ENCODE measurements at places on chromosomes 3 and 15.

DNA sequence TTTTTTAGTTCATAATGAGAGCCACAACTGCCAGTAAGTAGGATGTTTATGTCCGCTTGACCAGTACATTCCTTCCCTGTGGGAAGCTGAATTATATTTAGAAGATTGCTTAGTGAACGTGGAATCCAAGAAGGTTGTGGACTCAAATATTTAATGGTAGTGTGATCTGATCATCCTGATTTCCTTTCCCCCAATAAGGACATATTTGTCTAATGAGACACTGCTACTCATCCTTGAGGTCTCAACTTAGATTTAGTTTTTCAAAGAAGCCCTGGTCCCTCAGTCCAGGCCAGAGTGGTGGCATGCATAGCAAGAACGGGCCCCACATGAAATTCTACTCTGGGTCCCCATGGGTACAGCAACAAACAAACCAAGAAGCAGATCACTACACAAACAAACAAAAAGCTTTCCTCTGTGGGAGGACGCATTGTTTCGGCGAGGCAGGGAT lies 60.8 kb downstream of the USP13 start:
- DNase-seq: no peak

GRCh38 chr3:42371776-42372175 lies 38.6 kb downstream of the LYZL4 start:
- DNase-seq: no peak

DNA sequence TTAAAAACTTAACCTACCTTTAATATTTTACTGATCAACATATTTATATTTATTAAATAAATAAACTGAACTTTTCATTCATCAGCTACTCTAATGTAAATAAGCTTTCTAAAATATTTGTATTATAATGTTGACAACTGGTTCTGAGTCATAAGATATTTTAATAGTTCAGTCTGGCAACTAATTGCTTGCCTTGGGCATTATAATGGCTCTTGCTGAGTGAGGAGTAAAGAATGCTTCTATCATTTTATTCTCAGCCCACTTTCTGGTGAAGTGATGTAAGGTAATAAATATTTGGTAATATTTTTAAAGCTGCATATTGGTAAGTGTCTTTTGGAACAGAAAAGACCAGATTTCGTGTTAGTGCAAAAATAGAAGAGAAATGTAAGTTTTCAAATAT lies 81.5 kb downstream of the DIPK2A start:
- DNase-seq: no peak

DNA sequence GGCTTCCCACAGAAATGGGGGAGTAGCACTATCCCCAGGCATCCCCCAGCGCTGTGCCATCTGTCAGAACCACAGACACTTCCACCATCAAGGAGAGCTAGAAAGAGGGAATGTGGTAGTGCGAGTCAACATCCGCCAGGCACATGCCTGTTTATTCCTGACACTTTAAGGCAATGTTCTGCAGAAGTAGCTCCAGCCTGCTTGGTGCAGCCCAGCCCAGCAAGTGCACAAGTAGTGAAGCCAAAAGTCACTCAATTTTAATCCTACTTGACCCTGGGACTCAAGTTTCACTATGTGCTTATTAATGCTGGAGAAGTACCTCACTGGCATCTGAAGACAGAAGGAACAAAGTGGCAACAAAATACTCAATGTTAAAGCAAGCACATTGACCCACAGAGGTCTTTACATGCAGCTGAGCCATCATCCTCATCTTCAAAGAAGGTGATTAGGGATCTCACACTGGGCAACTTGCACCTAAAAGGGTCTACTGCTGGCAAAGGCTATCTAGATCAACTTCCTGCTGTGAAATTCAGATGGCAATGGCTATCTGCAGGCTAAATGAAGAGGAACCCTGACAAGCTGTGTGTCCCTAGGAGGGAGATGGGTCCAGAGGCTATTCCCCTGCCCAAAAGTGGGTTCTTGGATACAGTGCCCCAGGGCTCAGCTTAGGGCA lies 61.4 kb upstream of the CLDN18 start:
- DNase-seq: no peak

- no peak for DNase-seq
Observed at GRCh38 chr3:77726517-77726916, 686.6 kb downstream of the ROBO2 start.

DNA sequence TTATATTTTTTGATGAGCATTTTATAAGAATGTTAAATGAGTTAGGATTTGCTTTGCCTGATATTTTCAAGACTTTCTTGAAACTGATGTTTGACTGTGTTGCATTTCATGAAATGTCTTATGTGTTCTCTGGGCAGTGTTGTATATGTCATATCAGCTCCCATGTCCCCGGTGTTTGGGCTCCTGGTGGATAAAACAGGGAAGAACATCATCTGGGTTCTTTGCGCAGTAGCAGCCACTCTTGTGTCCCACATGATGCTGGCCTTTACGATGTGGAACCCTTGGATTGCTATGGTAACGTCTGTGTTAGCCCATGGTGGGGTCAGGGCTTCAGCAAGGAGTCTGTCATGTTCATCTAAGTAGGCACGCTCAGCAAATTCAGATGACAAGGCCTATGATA lies 20.0 kb downstream of the MFSD1 start:
- DNase-seq: no peak

DNA sequence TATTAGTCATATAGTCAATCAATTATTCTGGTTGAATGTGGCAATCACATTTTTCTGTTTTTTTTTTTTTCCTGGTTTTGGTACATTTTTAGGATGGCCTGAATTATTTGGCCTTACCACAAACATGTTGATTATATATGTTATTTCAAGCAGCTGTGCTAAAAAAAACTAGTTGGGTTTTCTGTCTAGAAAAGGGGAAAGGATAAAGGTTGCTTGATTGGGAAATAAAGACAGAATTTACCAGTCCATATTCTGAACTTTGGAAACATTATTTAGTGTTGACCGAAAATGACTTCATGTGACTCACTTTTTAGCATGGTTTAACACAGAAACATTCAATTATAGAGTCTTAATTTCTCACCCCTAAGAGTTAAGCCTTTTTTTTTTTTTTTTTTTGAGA lies 8.1 kb downstream of the MORF4L1 start:
- DNase-seq: no peak

- DNase-seq: no peak
Observed at GRCh38 chr15:86802244-86802643, 722.6 kb downstream of the AGBL1 start.

GRCh38 chr15:29451201-29451781 lies 181.7 kb upstream of the NSMCE3 start:
- no peak for DNase-seq

DNA sequence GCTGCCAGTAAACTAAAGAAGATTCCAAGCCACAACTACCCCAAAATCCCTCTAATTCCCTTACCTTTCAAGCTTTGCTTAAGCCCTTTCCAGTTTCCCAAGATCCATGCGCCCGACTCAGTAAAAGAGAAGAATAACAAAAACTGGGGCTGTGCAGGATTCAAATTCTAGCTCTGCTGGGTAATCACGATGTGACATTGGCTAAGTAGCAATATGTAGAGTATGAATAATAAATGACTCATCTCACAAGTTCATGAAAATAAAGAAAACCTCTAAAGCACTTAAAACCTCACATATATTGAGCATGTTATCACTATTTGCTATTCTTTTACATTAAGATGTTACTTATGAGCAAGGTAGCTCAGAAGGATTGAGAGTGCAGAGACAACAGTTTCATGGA lies 522.2 kb upstream of the ZNF717 start:
- DNase-seq: no peak

- DNase-seq: no peak
Observed at GRCh38 chr3:168497741-168498140, 402.0 kb upstream of the GOLIM4 start.

DNA sequence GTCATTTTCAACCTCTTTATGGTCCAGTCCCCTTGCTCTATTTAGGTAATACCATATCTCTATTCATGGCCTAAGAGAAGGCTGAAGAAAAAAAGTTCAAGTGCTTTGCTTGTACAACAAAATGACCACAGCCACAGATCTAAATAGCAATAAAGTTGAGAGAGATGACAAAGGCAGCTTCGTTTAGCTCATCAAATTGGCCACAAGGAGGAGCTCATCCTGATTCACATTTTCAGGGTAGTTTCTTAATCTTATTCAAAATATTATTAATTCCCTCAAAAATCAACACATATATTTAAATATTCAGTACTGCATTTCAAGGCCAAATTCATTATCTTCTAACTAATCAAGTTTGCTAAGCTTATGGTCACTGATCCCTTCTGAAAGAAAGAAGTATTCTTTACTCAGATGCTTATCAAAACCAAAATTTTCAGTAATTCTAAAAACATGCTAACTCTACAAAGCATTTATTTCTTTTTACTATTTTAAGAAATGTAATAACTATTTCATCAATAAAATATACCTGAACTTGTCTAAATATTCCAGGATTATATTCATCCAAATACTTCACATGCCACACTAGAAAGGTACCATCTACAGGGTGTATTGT lies 85.5 kb downstream of the DMXL2 start:
- DNase-seq: no peak

GRCh38 chr15:79617071-79617470 lies 184.9 kb downstream of the MINAR1 start:
- no peak for DNase-seq

DNA sequence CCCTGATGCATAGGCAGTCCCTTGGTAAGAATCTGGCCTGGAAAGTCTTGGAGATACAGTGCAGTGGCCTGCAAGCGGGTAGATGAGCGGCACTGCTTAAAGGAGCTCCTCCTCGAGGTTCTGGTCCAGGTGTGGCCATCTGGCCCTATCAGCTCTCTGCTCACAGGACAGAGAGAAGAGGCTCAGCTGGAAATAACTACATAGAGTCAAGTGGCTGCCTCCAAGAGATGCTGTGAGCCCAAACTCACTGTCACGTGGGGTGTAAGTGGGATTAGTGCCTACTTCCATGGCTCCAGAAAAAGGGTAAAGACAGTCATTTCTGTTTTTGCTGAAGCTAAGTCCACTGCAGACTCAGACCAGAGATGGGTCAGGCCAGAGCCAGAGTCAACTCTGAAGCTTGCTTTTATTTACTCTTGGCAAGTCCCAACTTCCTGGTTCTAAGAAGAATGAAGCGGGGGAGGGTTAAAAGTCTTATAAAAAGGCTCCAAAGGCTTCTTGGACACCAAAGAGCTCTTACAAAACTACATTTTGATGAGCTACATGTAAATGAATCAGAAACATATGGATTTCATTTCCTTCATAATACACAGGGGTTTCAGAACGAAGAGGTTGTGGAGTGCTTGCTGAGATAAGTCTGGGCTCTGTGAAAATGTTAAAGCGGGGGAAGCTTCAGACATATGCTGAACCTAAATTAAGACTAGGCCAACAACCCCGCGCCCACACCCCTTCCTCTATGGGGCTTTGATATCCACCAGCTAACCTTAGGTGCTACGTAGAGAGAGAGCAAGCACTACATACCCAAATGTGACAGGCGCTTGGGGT lies 77.1 kb downstream of the PDZRN3 start:
- DNase-seq: no peak

DNA sequence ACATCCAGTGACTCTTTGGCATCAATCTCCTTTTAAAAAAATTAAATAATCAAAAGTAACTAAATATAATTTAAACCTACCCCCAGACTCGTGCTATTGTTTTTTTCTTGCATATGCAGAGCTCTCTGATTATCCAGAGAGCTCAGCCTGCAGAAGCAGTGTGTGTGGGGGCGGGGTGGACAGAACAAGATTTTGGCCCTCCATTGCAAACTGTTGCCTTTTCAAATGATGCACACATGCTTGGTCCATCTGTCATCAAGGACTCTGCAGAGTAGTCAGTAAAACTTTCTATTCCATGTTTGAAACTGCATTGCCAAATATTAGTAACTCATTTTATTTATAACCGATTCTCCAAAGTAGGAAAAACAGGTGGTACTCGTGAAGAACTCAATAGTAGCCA lies 28.6 kb upstream of the STXBP5L start:
- no peak for DNase-seq

GRCh38 chr3:52774901-52775864 lies 2.2 kb upstream of the ITIH1 start:
- DNase-seq: no peak

- DNase-seq: no peak
Observed at GRCh38 chr15:52251144-52251860, 44.3 kb downstream of the MYO5C start.

GRCh38 chr3:4271834-4272233 lies 31.3 kb upstream of the SETMAR start:
- no peak for DNase-seq

- DNase-seq: no peak
Observed at GRCh38 chr3:72496051-72496670, 352.1 kb downstream of the SHQ1 start.

GRCh38 chr3:126202276-126202675 lies 21.9 kb upstream of the ALDH1L1 start:
- DNase-seq: no peak

- DNase-seq: no peak
Observed at GRCh38 chr15:48040166-48040817, 80.5 kb upstream of the SLC24A5 start.

DNA sequence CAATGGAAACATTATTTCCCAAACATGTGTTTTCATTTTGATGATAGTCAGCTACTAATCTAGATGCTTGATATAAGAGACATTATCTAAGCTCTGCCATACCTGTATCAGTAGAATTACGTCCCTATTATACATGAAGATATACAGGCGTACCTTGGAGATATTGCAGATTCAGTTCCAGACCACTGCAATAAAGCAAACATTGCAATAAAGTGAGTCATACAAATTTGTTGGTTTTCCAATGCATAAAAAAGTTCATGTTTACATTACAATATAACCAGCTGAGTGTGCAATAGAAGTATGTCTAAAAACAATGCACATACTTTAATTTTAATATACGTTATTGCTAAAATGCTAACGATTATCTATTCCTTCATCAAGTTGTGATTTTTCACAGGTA lies 236.0 kb upstream of the ZNF717 start:
- no peak for DNase-seq

- no peak for DNase-seq
Observed at GRCh38 chr15:48515500-48515899, 130.0 kb downstream of the FBN1 start.

- DNase-seq: no peak
Observed at GRCh38 chr3:17938313-17938712, 195.9 kb upstream of the TBC1D5 start.

Measured in NCI-H1417 treated with DMSO at 0.1 percent for 48 hours (cell line).